ENCODE measurements at places on chromosomes 1 and 21.

DNA sequence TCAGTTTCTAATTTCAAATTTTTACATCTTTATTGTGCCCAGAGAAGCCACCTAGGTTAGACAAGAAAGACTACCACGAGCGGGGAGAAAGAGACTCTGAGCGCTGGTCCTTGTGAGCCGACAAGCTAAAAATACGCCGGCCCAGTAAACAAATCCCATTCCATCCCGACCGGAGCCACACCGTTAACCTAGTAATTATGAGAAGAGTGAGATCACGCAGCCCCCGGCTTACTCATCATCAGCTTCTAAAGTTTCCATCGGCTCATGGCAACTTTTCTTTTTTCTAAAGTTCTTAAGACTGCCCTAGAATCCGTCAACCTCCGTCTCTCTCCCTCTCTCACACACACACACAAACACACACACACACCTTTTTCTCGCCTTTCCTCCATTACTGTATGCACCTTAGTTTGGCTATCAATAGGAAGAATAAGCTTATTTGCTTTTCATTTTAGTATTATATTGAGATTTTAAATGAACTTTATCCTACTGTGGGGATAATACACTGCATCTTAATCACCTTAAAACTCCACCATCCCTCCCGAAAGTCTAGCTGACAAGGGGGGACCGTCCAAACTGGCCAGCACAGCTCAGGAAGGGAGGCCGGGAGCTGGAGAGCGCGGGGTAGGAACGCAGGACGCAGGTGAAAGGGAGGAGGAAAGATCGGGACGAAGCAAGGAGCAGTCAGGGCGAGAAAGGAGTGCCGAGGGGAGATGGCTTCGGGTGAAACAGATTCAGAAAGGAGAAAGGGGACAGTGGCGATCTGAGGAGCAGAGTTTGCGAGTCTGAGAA is 728 bp downstream of the OTUD7B start:
- no peaks in the 10 kb centered on the region for H3K36me3 ChIP-seq
- H3K27me3 ChIP-seq = no peaks in the 10 kb centered on the region
- no peak for DNase-seq
- peak overlapping the region; percentile 94 for H3K4me3 ChIP-seq

DNA sequence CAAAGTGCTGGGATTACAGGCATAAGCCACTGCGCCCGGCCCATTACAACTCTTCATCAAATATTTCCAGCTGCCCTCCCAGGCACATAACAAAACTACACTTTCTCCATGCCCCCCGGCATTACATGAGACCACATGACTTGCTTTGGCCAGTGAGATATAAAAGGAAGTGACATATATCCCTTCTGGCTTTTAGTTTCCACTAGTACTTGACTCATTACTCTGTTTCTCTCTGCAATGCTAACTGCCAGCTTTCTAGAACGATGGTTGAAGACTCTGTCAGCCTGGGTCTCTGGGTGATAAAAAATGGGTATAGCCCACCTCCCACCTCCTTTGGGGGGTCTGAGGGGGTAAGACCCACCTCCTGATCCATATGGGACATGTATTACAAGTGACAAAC is 24.2 kb downstream of the ABL2 start:
- H3K36me3 ChIP-seq = no peaks in the 10 kb centered on the region
- no peaks in the 10 kb centered on the region for H3K27me3 ChIP-seq
- no peak overlapping the region for H3K27ac ChIP-seq

DNA sequence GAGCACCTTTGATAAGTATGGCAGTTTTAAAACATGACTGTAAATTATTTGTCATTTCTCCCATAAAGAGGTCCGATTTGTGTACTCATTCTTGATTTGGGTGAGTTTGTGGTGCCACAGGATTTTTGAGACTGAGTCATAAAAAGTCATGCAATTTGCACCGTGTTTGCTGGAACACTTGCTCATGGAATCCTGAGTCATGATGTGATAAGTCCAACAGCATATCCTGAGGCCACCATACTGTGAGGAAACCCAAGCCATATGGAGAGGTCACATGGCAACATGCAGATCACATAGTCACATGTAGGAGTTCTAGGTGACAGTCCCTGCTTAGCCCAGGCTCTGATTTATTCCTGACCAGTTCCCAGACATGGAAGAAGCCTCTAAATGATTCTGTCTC is 40.8 kb upstream of the PRRX1 start:
- H3K4me1 ChIP-seq = no peaks in the 10 kb centered on the region
- H3K27me3 ChIP-seq = no peaks in the 10 kb centered on the region
- H3K4me3 ChIP-seq = no peak overlapping the region
- no peak overlapping the region for H3K27ac ChIP-seq
- DNase-seq = no peak
- H3K36me3 ChIP-seq = no peaks in the 10 kb centered on the region

- DNase-seq = peak; percentile 98
- peak within 1 kb of the TSS; percentile 99 for H3K27ac ChIP-seq
- H3K36me3 ChIP-seq = peaks cover 32% of the 10 kb centered on the region
- peak within 1 kb of the TSS; percentile 96 for H3K4me3 ChIP-seq
- H3K27me3 ChIP-seq = no peaks in the 10 kb centered on the region
These were observed at the start of gene MAP3K6 for GRCh38 chr1:27366411-27367159. MAP3K6 (minus strand) TSS chr1:27366961; CDS start chr1:27366597, 364 bp downstream.

- no peak overlapping the region for H3K27ac ChIP-seq
- H3K4me1 ChIP-seq = no peaks in the 10 kb centered on the region
- DNase-seq = no peak
- H3K36me3 ChIP-seq = no peaks in the 10 kb centered on the region
- no peaks in the 10 kb centered on the region for H3K27me3 ChIP-seq
- no peak overlapping the region for H3K4me3 ChIP-seq
These were observed 46.3 kb upstream of the PDE9A start for GRCh38 chr21:42607102-42607501.

- no peak for DNase-seq
- peaks cover 59% of the 10 kb centered on the region for H3K4me1 ChIP-seq
- no peaks in the 10 kb centered on the region for H3K27me3 ChIP-seq
- no peaks in the 10 kb centered on the region for H3K36me3 ChIP-seq
These were observed 62.3 kb downstream of the OPTC start for GRCh38 chr1:203556047-203556851.

GRCh38 chr21:22885614-22886013 is 1887.4 kb downstream of the NCAM2 start:
- H3K36me3 ChIP-seq = no peaks in the 10 kb centered on the region
- H3K4me3 ChIP-seq = no peak overlapping the region
- H3K27me3 ChIP-seq = no peaks in the 10 kb centered on the region

DNA sequence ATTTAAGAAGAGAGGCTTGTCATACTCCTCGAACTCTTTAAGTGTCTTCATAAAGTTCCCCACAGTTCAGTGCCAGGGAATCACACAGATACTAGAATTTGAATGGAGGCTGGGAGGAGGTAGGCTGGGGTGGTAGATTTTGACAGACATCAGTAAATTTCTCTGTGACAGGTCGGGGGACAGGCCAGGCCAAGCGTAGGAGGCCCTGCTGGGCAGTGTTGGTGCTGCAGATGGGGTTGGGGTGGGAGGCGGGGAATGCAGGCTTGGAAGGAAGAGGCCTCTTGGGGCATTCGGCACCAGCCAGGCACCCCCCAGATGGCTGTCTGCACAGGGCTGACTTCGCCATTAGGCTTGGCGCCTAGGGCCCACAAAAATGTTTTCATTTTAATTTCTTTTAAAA is 84.0 kb downstream of the MAN1C1 start:
- H3K27ac ChIP-seq = peak overlapping the region; percentile 89
- H3K27me3 ChIP-seq = no peaks in the 10 kb centered on the region
- H3K4me1 ChIP-seq = peaks cover 99% of the 10 kb centered on the region
- no peak for DNase-seq
- H3K4me3 ChIP-seq = no peak overlapping the region

GRCh38 chr1:15627343-15627988 is 10.2 kb downstream of the DDI2 start:
- H3K4me3 ChIP-seq = no peak overlapping the region
- no peak for DNase-seq
- H3K36me3 ChIP-seq = peaks cover 46% of the 10 kb centered on the region
- peaks cover 34% of the 10 kb centered on the region for H3K4me1 ChIP-seq
- H3K27me3 ChIP-seq = no peaks in the 10 kb centered on the region

- H3K27ac ChIP-seq = peak overlapping the region; percentile 95
- H3K4me1 ChIP-seq = peaks cover 29% of the 10 kb centered on the region
- H3K27me3 ChIP-seq = no peaks in the 10 kb centered on the region
- peak overlapping the region; percentile 96 for H3K4me3 ChIP-seq
- H3K36me3 ChIP-seq = no peaks in the 10 kb centered on the region
These were observed 66.5 kb upstream of the PRKACB start for GRCh38 chr1:84077476-84078107.

DNA sequence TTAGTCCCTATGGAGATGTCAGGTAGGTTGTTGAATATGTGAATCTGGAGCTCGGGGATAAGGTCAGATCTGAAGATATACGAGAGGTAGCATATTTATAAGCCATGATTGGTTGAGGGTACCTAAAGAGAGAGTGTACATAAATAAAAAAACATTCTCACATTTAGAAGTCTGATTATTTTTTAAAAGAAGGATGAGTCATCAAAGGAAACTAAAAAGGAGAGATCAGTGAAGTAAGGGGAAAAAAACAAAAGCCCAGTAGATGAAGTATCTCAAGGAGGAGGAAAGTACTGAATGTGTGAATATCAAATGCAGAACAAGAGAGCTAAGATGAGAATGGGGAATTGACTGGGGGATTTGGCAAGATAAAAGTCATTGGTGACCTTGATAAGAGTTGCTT is 15.7 kb upstream of the ANGPTL1 start:
- H3K4me3 ChIP-seq = no peak overlapping the region
- no peak overlapping the region for H3K27ac ChIP-seq
- no peaks in the 10 kb centered on the region for H3K27me3 ChIP-seq

DNA sequence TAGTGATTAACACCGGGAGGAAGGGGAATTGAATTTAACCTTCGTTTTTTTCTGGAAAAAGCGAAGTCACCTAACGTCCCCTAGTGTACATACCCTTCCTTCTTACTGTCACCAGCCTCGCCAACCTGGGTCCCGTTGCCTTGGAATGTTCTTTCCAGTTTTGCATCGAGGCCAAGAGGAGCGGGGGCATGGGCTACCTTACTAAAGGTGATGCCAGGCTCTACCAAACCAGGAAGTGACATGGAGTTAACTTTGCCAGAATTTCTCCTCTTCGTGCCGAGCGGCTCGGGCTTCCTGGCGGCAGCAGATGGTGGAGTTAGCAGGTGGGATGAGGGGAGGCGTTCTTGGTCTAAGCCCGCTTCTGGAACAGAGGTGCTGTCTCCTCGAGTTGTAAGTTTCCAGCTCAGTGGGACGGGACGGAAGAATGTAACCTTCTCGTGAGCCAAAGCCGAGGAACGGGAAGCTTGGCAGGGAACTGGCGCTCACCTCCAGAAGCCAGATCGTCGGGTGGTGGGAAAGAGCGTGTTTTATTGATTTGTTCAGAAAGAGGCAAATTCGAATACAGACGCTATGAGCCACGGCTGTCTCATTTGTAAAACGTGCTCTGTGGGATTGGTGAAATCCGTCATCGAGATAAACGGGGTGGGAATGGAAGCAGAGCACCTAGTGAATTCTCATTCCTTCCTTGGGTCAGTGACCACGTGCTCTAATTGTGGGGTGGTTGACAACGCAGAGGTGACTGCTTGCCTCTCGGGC is 486 bp downstream of the NIPAL3 start:
- no peak for DNase-seq
- H3K36me3 ChIP-seq = peaks cover 13% of the 10 kb centered on the region
- H3K4me3 ChIP-seq = peak overlapping the region; percentile 81
- H3K27me3 ChIP-seq = no peaks in the 10 kb centered on the region

- H3K27me3 ChIP-seq = no peaks in the 10 kb centered on the region
- no peak overlapping the region for H3K4me3 ChIP-seq
- DNase-seq = no peak
These were observed 242.0 kb downstream of the FOXD2 start for GRCh38 chr1:47679826-47680225.

DNA sequence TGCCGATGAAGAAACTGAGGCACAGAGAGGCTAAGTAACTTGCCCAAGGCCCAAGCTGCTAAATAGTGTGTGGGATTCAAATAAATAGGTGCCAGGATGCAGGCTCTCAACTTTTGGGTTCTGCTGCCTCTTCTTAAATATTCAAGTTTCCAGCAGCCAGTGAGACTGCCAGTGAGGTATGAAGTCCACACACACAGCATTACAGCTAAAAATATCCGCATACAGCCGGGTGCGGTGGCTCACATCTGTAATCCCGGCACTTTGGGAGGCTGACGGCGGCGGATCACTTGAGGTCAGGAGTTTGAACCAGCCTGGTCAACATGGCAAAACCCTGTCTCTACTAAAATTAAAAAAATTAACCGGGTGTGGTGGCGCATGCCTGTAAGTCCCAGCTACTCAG is 78.4 kb upstream of the DIRAS3 start:
- H3K36me3 ChIP-seq = peaks cover 48% of the 10 kb centered on the region
- H3K4me1 ChIP-seq = peaks cover 54% of the 10 kb centered on the region
- no peak overlapping the region for H3K4me3 ChIP-seq

GRCh38 chr1:228852024-228852423 is 116.7 kb downstream of the RHOU start:
- no peaks in the 10 kb centered on the region for H3K36me3 ChIP-seq
- H3K4me3 ChIP-seq = no peak overlapping the region
- H3K27me3 ChIP-seq = no peaks in the 10 kb centered on the region
- no peak overlapping the region for H3K27ac ChIP-seq
- H3K4me1 ChIP-seq = no peaks in the 10 kb centered on the region

DNA sequence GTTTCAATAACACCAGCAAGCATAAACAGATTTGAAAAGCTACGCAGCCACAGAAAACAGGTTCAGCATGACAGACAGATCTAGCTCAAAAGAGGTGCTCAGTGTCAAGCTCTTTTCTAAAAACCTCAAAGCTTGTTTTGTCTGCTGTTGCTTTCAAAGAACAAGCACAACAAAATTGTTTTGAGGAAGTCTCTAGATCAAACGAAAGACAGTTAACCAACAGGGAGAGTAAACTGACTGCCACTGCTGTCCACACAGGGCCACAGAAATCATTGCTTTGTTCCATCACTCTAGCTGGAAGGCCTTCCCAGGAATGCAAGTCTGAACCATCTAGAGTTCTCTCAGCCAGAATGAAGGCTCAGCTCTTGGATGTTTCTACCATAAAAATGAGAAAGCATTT is 12.8 kb downstream of the APP start:
- no peaks in the 10 kb centered on the region for H3K27me3 ChIP-seq
- peaks cover 74% of the 10 kb centered on the region for H3K4me1 ChIP-seq
- H3K36me3 ChIP-seq = no peaks in the 10 kb centered on the region
- H3K4me3 ChIP-seq = no peak overlapping the region

DNA sequence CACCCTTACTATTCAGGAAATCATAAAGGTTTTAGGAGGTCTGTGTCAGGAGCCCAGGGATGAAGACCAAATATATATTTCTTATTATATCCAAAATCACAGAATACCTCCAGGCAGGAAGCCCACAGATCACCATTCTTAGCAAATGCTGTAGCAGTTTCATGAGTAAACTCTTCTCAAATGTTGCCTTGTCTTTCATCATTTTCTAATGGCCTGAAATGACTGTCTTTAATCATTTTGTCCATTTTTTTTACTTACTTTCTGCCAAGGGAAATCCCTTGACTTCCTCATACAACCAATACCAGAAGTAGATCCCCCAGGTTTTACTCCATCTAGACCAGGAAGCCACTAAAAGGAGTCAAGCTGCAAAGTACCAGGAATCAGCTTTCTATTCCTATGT is 32.4 kb downstream of the PSMG1 start:
- H3K4me3 ChIP-seq = no peak overlapping the region
- no peak for DNase-seq
- H3K36me3 ChIP-seq = no peaks in the 10 kb centered on the region
- no peaks in the 10 kb centered on the region for H3K27me3 ChIP-seq
- H3K4me1 ChIP-seq = no peaks in the 10 kb centered on the region

Data from esophagus muscularis mucosa (tissue), 4 donors.